ENCODE measurements at places on chromosomes 7 and 10. TPM values are rescaled to one million over a fixed set of nuclear protein-coding genes. Genes with fewer than 3 reads are reported as not detected.

Gene ENTPD1
- total RNA-seq = 7.0 TPM

- no peak overlapping the region for H3K4me3 ChIP-seq
- no peaks in the 10 kb centered on the region for H3K36me3 ChIP-seq
- H3K27ac ChIP-seq = no peak overlapping the region
- DNase-seq = no peak
- no peaks in the 10 kb centered on the region for H3K27me3 ChIP-seq
- no peaks in the 10 kb centered on the region for H3K4me1 ChIP-seq
Observed at GRCh38 chr7:108055611-108056021, 52.7 kb upstream of the LAMB1 start.

DNA sequence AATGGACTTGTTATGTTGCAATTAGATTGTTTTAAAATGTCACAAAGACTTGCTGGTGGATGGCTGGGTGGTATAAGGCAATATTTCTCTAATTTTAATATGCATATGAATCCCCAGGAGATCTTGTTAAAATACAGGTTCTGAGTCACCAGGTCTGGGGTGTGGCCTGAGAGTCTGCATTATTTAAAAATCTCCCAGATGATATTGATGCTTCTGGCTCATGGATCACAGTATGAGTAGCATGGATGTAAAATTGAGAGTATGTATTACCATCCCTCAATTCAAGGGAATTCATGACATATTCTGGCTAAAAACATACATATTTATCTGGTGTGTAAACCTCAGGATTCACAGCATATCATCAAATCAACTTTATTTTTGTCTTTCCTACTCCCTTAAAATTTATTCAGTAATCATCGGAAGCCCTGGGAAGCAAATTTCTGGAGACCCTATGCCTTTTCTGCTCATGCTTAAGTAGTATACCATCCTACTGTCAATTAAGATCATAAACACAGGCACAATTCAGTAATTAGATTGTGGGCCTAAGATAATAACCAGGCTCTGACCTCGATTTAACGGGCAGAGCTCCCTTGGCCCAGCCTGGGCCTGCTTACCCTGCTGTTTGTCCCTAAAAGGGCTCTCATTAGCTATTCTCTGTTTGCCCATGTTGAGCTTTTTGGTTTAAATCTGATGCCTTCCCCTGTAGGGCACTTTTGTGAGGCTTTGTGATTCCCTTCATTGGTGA, 29.6 kb upstream of the ICA1 start:
- no peaks in the 10 kb centered on the region for H3K27me3 ChIP-seq
- H3K36me3 ChIP-seq = no peaks in the 10 kb centered on the region
- no peak overlapping the region for H3K27ac ChIP-seq

GRCh38 chr7:7761340-7761973, 43.0 kb upstream of the RPA3 start:
- no peaks in the 10 kb centered on the region for H3K27me3 ChIP-seq
- no peaks in the 10 kb centered on the region for H3K36me3 ChIP-seq
- H3K4me3 ChIP-seq = peak overlapping the region; percentile 25
- no peaks in the 10 kb centered on the region for H3K4me1 ChIP-seq
- DNase-seq = no peak

DNA sequence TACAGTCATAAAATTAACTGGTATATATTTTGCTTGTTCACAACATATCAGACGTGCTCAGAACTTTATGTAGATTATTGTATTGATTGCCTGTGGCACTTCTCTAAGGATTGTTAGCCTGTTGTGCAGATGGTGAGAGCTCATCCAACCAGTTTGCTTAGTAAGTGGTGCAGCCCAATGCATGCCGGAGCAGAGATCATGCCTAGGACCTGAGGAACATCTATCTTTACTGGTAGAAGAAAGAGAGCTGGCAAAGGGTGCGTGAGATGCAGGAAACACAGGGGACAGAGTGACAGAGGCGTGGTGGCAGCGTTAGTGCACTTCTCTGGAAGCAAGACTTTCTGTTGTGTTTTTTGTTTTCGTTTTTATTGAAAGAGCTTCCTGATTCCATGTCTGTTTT, 35.9 kb downstream of the CCM2 start:
- peak; percentile 14 for DNase-seq
- no peaks in the 10 kb centered on the region for H3K36me3 ChIP-seq
- H3K4me3 ChIP-seq = no peak overlapping the region
- H3K27me3 ChIP-seq = no peaks in the 10 kb centered on the region

Gene C10orf95
- 3.7 TPM for total RNA-seq

Gene ITGA8
- total RNA-seq = 11.2 TPM

DNA sequence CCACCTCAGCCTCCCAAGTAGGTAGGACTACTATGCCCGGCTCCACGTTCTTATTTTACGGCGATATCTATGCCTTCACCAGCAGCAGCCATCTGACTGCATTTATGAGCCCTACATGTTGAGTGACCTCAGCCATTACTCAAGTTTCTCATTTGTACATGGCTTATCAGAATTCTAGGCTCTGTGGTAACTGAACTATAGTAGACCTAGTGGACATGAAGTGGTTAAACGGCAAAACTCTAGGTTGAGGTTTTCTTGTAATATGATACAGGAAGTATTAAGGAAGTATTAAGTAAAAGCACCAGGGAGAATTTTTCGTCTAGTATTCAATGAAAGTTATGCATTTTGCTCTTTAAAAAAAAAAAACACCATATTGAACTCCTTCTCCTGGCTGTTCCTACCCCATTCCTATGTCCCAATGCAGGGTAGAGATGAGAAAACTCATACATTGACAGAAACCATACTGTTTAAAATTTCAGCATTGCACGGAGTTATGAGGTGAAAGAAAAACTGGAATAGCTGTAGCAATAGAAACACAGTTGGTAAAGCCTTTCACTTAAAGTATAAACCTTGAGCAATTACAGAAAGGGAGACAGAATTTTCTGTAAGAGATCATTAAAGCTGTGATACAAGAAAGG, 39.8 kb upstream of the EPC1 start:
- H3K4me3 ChIP-seq = no peak overlapping the region
- DNase-seq = no peak
- no peaks in the 10 kb centered on the region for H3K4me1 ChIP-seq
- H3K36me3 ChIP-seq = no peaks in the 10 kb centered on the region
- no peak overlapping the region for H3K27ac ChIP-seq
- no peaks in the 10 kb centered on the region for H3K27me3 ChIP-seq

Gene SPDYE2
- total RNA-seq = 1.8 TPM

Gene PIP
- 2.2 TPM for total RNA-seq

DNA sequence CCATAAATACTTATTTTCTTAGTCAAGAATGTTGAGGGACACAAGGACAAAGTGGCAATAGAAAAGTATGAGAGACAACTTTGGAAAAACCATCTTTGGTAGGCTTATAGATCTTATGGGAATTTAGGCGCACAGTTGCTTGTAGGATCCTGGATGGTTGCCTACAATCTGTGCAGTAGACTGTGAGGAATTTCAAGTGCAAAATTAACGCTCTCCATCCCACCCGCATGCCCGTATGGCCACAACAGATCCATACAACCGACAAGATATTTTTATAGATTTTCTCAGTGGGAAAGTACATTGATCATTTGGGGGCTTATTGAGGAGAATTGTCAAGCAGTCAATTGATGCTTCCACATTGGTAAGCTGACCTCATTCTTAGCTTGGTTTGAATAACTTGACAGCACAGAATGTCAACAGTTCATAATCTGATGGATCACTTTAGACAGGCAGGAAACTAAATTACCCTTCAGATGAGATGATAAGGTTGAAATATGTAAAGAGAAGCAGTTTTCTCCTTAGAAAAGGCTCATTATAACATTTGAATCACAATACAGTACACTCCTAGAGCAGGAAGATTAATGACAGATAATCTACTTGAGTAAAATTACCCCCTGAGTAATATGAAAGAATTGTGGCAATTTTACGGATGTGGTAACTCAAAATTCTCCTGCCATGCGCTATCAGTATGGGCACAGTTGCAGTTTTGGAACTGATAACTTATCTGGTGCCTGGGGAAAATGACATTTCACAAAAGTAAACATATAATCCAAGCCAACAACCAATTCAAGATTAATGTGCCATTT, 479.7 kb downstream of the KIF20B start:
- no peaks in the 10 kb centered on the region for H3K36me3 ChIP-seq
- H3K27me3 ChIP-seq = no peaks in the 10 kb centered on the region
- H3K4me3 ChIP-seq = no peak overlapping the region
- H3K27ac ChIP-seq = no peak overlapping the region
- H3K4me1 ChIP-seq = no peaks in the 10 kb centered on the region

DNA sequence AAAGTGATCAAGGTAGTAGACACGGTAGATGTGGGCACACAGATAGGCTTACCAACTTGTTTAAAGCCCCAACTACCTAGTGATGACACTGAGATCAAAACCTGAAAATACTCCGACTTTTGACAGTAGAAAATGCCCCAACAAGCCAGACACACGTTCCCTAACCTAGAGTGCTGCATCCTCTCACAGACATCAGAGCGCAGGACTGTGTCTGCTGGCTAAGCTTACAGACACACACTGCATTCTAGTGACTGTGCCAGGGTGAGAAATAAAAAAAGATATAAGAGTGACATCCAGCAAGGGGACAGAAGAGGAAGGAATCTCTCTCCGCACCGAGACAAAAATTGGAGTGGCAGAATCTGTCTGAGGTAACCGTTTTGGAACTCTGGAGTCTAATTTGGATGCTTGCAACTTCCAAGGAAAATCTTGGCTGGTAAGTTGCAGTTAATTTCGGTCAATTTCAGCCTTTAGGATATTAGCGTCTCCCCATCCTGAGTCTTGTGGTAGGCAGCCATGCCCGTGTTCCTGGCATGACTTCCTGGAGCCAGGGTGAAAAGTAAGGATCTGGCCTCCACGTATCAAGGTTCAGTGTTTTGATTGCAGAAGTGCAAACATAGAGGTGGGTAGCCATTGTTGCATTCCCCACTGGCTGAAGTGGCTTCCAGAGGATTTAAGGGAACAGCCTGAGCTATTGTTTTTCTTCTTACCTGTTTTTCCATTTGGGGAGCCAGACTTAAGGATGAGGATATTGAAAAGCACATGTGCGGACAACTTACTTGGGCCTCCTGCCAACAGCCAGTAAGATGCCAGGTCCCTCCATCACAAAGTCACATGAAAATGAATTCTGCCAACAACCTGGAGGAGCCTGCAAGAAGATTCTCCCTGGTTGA, 124.1 kb downstream of the SMURF1 start:
- H3K27me3 ChIP-seq = no peaks in the 10 kb centered on the region
- H3K4me3 ChIP-seq = no peak overlapping the region
- peak; percentile 45 for DNase-seq
- H3K4me1 ChIP-seq = no peaks in the 10 kb centered on the region
- no peaks in the 10 kb centered on the region for H3K36me3 ChIP-seq
- H3K27ac ChIP-seq = no peak overlapping the region

DNA sequence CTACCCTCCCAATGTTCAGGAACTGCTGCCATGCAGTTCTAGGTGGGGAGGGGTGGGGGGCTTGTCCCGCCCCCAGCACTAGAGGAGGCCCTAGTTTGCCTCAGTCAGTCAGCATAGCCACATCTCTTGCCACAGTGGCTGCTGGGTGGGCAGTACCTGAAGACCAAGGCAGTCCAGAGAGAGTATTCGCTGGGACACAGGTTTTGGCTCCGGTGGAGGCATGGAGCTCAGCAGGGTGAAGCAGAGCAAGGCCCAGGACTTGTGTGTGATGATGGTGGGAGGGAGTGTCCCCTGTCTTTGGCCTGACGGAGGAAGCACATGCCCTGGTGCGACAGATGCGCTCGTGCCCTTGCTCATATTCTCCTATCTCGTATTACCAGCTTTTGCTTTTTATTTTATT, 24.7 kb upstream of the ZCCHC24 start:
- no peak overlapping the region for H3K27ac ChIP-seq
- no peaks in the 10 kb centered on the region for H3K27me3 ChIP-seq
- DNase-seq = no peak
- H3K4me3 ChIP-seq = no peak overlapping the region

DNA sequence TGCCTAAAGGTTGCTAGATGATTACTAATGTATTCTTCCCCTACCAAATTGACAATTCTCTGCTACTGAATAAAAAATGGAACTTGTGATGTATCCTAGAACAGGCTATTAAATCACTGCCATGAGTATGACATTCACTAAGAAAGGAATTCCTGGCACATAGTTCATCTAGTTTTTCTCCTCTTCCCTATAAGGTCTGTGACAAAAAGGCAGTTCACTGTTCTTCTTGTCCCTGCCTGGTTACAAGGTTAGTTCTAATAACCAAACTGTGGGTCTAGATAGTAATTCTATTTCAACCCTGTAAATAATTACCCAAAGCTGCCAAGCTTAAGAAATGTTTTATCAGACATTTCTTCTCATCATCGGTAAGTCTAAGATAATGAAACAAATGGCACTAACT, 245.6 kb downstream of the BICC1 start:
- DNase-seq = no peak
- H3K36me3 ChIP-seq = no peaks in the 10 kb centered on the region
- H3K27me3 ChIP-seq = no peaks in the 10 kb centered on the region
- no peak overlapping the region for H3K27ac ChIP-seq
- H3K4me1 ChIP-seq = peaks cover 2% of the 10 kb centered on the region

Gene IL2RA
- not detected for total RNA-seq

- no peaks in the 10 kb centered on the region for H3K36me3 ChIP-seq
- H3K4me3 ChIP-seq = no peak overlapping the region
- no peaks in the 10 kb centered on the region for H3K4me1 ChIP-seq
- H3K27ac ChIP-seq = no peak overlapping the region
- no peak for DNase-seq
Observed at GRCh38 chr10:88693392-88694020, 12.5 kb upstream of the LIPK start.

DNA sequence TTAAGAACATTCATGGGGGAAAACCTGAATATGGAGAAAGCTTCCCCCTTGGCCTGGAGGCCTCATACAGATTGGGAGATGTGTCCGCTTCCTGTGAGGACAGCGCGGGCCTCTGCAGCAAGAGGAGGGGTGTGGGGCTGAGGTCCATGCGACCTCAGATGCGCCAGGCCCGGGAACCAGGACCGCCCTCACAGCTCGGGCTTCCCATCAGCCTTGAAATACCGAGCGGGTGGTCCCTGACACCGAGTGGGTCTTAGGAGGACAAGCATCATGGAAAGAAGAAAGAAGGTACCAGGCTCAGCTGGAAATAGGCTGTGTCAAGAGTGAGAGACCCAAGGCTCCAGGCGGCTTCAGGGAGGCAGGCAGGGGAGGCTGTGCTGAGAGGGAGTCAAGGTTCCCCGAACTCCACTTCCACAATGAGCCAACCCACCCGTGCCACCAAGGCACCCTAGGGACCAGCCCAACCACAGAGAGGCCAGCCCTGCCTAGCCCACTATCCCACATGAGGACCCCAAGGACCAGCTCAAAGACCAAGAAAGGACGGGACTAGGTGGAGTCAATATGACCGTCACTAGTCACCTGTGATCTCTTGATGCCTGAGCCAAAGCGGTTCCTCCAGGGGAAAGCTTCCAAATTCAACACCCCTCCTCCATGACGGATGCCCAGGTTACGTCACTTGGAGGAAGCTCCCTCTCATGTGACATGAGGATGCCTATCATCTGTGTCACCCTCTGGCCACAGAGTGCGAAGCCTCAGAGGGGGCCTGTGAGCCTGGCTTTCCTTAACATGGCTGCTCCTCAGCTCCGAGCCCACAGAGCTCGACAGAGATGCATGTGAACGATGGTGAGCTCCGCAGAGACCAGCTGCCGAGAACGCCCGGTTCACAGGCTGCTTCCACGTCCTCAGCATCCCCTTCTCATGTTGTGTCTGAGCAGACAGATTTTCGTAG, 103.7 kb downstream of the TCERG1L start:
- no peaks in the 10 kb centered on the region for H3K27me3 ChIP-seq
- no peaks in the 10 kb centered on the region for H3K36me3 ChIP-seq
- no peaks in the 10 kb centered on the region for H3K4me1 ChIP-seq
- H3K4me3 ChIP-seq = no peak overlapping the region
- no peak for DNase-seq
- no peak overlapping the region for H3K27ac ChIP-seq

Measured in prostate gland (tissue), 2 donors.